Neuronal stem cell (in vitro differentiated cells): ENCODE measurements at places on chromosomes 5 and 9.

DNA sequence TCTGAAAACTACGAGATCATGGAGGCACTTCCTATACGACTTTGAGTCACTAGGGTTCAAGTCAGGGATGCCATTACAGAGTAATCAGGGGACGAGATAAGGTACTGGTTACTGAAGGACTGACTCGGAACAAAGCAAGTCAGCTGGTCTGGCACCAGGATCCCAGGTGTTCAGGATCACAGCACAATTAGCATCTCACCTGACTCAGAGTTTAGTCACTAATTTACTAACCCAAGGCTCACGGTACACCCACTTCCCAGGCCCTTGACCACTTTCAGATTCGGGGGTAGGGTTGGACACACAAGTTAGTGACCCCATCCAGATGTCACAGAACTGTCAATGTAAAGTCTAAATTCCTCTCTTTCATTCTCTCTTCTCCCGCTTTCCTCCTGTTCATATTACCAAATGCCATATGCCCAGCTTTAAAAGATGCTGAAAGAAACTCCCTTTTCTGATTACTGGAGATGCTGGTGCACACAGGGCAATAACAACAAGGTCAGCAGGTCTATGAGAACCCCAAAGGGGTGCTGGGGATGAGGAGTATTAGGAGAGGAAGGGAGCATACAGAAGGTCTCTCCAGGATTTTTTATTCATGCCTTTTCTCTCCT lies 657.8 kb downstream of the TLE1 start:
- no peak for DNase-seq

- DNase-seq: no peak
These were observed 393.7 kb upstream of the IRX1 start for GRCh38 chr5:3201941-3202340.

- no peak for DNase-seq
These were observed 301.5 kb downstream of the SEMA5A start for GRCh38 chr5:9244417-9244816.

- no peak for DNase-seq
These were observed 59.3 kb downstream of the RGS3 start for GRCh38 chr9:113522858-113523257.

DNA sequence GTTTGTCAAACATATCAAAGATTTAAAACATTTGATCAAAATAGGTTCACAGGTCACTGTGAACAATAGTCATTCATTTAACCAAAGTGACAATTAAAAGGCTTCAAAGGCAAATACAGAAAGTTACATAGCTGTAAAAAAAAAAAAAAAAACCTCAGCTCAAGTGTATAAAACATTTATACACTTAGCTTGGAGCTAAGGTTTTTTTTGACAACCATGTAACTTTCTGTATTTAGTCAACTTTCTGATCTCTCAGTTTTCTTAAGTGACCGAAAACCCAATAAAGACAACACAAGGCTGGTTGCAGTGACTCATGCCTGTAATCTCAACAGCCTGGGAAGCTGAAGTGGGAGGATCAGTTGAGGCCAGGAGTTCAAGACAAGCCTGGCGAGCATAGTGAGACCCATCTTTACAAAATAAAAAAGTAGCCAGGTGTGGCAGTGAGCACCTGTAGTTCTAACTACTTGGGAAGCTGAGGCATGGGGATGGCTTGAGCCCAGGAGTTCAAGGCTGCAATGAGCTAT lies 16.4 kb upstream of the UBTD2 start:
- no peak for DNase-seq

DNA sequence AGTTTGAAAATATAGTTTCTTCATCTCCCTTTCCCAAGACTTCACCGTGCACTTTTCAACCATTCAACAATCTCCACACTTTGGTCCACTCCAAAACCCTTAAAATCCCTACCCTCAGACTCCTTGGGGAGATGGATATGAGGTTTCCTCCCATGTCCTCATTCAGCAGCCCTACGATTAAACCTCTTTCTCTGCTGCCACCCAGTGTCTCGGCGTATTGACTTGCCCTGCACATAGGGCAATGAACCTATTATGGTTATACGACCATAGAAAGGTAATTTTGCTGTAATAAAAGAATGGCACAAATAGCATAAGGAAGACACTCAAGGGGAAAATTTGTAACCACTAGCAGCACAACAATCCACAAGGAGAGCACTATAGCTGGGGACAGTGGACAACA lies 803.5 kb downstream of the TLE1 start:
- DNase-seq: no peak

- no peak for DNase-seq
These were observed 21.8 kb upstream of the PPP2CA start for GRCh38 chr5:134247428-134248224.

DNA sequence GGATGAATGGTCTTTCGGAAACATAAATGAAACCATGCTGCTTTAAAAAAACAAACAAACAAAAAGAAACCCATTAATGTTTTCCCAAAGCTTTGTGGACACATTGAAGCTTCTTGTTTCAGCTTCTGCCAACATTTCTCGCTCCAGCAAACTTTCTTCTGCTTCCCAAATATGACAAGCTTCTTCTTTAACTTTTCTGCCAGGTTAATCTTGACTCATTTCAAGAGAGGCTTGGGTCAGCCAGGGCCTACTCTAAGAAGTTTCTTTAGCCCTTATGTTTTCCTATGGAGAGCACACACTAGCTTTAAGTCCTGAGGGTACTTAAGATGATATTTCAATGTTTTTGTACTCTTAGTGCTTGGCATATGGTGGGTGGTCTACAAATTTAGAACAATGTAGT lies 6.1 kb downstream of the ANXA1 start:
- no peak for DNase-seq

GRCh38 chr9:92616655-92617111 lies 53.2 kb downstream of the IPPK start:
- no peak for DNase-seq

- no peak for DNase-seq
These were observed 3.4 kb upstream of the SLC46A2 start for GRCh38 chr9:112894041-112894440.

GRCh38 chr5:154222414-154222813 lies 31.9 kb downstream of the GALNT10 start:
- DNase-seq: no peak

- DNase-seq: no peak
These were observed 44.9 kb downstream of the PLEKHG4B start for GRCh38 chr5:136901-137300.

GRCh38 chr9:95053611-95054570 lies 263.6 kb downstream of the FANCC start:
- no peak for DNase-seq

DNA sequence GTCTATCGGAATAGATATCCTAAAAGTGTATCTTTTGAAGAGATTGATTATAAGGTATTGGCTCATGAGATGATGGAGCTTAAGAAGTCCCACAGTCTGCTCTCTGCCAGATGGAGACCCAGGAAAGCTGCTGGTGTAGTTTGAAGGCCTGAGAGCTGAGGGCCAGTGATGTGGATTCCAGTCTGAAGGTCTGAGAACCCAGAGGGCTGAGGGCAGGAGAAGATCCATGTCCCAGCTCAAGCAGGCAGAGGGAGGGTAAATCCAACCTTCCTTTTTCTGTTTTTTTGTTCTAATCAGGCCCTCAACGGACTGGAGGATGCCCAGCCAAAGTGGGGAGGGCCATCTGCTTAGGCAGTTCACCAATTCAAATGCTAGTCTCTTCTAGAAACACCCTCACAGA lies 11.0 kb upstream of the ABL1 start:
- no peak for DNase-seq

GRCh38 chr5:41794471-41794870 lies 75.8 kb downstream of the OXCT1 start:
- DNase-seq: no peak

GRCh38 chr9:8371686-8372085 lies 572.1 kb upstream of the DMAC1 start:
- DNase-seq: no peak

- no peak for DNase-seq
These were observed 188.6 kb downstream of the CYLC2 start for GRCh38 chr9:103183701-103184171.
